ENCODE measurements at places on chromosomes 16 and 17.

DNA sequence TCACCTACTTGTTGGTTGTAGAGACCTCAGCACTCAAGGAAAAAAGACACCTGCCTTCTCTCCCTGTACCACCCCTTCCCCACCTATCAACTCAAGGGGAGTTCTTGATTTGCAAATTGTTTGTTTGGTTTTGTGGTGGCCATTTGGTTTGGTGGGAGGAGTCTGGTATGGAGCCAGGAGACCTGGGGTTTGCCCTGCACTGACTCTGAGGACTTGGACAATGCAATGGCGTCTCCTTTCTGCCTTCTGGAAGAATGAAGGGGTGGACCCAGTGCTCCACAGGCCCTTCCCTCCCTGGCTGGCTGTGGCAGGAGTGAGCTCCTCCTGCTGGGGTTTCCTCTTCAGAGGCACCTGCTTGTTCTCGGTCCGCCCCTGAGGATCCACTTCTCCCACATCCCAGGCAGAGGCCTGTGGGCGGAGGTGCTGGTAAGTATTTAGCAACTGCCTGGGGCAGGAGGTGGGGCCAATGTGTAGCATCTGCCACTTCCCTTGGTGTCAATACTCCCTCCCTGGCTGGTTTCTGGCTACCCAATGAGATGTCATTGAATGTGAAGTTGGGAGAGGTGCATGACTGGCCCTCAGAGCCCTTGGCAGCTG, 164.5 kb downstream of the NTN1 start:
- no peak for DNase-seq

DNA sequence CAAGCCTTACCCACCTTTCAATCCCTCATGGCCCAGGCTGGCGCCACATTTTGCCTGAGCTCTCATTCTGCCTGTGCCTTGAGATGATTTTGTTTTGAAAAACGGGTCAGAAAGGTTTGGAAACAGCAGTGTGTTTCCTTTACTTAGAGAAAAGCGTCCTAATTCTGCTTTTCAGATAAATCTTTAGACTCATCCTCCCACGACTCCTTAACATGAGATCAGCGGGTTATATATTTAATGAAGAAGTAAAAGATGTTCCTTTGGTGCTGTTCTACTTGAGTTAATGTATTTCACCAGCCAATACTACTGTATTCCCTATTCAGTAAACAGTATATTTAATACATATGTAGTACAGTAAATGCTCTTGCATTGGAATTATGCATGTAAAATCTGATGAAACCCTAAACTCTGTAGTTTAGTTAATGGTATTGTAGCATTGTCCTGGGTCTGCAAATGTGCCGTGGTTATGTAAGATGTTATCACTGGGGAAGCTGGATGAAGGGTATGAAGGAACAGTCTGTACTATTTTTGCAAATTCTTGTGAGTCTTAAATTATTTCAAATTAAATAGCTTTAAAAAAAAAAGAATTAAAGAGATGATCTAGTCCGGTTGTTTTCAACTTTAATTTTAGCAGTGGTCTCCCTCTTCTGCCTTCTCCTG, 199.4 kb upstream of the CACNG5 start:
- DNase-seq: no peak

DNA sequence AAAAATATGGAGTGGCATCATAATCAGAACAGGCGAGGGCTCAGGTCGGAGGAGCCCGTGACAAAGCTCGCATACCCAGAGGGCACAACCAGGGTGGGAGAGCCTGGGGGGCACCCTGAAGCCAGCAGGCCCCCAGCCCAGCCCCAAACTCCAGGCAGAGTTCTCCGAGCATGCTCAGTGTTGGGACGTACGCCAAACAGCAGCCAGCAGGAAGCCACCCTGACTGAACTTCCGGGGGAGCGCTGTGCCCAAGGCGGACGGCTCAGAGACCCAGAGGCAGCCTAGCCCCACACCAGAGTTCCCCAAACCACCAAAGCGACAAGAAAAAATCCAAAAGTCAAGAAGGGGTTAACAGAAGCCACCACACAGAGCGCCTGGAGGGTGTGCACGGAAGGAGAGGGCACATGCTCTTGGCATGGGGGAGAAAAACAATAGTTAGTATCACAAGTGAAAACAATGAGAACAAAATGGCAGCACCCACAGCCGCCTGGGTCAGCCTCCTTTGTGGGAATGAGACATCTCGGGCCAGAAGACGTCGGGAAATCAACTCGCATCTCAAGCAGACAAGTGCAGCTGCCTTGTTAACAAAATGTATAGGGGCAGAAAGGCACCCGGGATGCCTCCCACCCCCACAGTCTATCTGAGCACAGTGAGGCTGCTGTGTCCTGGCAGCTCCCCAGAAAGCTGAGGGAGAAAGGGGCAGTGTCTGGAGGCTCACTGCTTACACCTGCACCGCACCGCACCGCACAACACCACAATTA, 11.9 kb downstream of the EXOC7 start:
- no peak for DNase-seq

GRCh38 chr17:80891397-80892018, 100.1 kb upstream of the CHMP6 start:
- DNase-seq: peak; percentile 70

DNA sequence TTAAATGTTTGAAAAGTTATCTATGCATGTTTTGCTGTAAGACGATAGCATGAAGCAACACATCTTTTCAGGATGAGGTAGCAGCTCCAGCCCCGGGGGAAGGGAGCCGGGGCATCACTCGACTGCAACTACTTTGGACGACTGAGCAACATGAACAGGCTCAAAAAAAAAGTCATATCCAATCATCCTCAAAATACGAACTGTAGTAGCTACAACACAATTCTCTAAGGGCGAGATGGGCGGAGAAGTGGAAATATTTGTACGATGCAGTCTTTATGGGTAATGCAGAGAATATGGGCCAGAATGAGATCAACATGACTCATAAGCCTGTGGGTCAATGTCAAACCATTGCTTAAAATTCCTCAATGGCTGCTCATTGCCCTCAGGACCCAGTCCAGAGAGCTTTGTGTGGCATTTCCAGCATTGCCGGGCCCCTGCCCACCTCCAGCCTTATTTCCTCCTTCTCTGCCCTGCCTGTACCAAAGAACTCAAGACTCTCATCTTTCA, 17.7 kb upstream of the SMURF2 start:
- no peak for DNase-seq

GRCh38 chr16:2799859-2800226, 1.6 kb downstream of the PRSS41 start:
- no peak for DNase-seq

DNA sequence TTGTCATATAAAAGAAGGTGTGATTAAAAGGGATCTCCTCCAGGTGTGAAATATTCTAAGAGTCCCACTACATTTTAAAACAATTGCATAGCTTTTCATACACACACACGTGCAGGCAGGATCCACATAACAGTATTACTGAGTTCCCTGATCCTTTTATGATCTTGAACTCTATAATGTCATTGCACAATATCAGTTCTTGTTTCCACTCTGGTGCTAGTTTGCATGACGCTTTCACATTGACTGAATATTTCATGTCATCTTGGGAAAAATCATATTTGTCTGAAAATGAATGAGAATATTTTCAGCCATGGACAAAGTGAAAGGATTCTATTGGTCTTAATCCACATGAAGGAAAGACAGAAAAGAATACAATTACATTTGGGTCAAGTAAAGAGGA, 703.8 kb downstream of the CDH8 start:
- DNase-seq: no peak

GRCh38 chr16:79437764-79438751, 162.5 kb downstream of the MAF start:
- DNase-seq: no peak

DNA sequence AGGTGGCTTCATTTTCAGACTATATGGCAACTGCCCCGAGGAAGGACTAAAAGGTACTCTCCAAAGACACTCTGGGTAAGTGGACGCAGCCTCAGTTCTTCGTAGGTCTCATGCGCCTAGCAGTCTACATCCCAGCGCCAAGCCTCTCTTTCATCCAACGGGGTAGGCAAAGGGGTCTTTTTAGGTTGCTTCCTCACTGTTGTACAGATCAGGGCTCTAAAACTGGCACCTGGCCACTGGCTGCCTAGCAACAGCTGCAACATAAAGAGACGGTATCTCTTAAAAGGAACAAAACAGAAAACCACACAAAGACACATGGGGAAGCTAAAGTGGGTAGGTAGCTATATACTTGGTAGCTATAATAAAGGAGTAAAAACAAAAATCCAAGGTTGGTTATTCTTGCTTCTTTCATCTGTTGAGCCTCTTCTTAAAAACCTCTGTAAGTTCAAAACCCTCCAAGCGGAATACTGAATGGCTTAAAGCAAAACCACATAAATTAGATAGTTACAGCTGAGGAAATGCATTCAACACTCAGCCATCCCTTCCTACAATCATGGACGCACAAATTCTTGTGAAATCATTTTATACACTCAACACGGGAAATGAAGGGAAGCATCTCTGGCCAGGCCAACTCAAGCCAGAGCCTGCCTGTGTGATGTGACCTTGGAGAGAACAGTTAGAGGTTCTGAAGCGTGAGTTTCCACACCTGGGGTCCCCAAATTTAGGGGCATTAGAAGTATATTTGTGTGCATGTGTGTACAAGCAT, 22.7 kb downstream of the CYTH1 start:
- DNase-seq: peak; percentile 91

- no peak for DNase-seq
Observed at GRCh38 chr17:45302649-45303173, 14.1 kb downstream of the MAP3K14 start.

- DNase-seq: no peak
Observed at GRCh38 chr17:37026531-37026869, 77.7 kb downstream of the AATF start.

DNA sequence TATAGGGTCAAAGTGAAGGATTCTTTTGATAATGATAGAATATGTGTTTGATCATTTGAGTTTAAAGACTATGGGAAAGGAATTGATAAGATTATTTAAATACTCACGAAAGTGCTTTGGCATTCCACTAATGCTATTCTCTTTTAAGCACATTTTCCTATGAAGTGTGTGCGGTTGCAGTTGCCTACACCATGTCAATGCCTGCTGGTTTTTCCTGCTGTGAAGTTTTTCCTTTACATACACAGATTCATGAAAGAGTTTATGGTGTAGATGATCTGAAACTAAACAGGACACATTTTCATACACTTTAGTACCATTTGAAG, 78.7 kb downstream of the VMP1 start:
- DNase-seq: no peak

GRCh38 chr17:27612160-27612770, 18.7 kb upstream of the LGALS9 start:
- no peak for DNase-seq

- DNase-seq: no peak
Observed at GRCh38 chr17:50631908-50632571, 2.6 kb upstream of the ABCC3 start.

- DNase-seq: no peak
Observed at GRCh38 chr16:9013508-9013864, 49.8 kb upstream of the USP7 start.

Measured in CD4-positive, alpha-beta T cell treated with Interleukin-17A for 1 hour (primary cell).